ENCODE measurements at places on chromosomes 4 and X.

DNA sequence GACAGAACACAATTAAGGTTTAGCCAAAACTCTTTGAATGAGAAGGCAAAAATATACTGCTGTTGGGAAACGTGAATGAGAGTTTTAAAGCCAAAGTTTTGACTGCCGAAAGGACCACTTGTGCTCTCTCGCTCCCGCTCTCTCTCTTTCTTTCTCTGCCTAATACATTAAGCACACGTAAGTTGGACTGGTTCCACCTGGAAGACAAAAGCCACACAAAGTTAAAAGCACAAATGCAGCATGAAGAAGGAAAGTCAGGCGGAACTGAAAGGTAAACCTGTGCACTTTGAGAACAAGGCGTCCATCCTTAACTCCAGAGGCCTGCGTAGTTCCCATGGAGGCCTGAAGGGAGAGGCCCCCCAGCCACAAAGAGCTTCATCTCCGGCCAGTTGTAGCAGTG lies 1.9 kb downstream of the DCAF12L2 start:
- no peak for DNase-seq

- no peak for DNase-seq
Observed at GRCh38 chr4:31328932-31329331, 608.8 kb downstream of the PCDH7 start.

DNA sequence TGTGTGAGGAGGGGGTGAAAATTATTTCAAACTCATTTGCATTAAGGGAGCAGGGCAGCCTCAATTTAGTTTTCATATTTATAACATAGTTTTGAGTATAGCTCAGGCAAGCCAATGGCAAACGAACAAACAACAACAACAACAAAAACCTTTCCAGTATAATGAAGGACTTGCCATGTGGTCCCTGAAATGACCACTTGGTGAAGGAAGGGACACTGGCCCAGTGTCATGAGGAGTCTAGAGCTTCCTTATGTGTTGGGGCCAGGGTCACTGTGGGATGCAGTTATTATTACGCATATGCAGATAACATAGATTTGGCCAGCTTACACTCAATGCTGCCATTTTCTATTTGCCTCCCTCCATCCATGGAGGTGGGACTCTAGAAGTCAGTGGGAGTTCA lies 23.3 kb downstream of the NKX3-2 start:
- DNase-seq = no peak

- DNase-seq = peak; percentile 29
Observed at GRCh38 chr4:147480891-147481576, at the start of gene EDNRA. Gene EDNRA (plus strand): TSS chr4:147481097. CDS start chr4:147485682, 4,585 bp downstream.

DNA sequence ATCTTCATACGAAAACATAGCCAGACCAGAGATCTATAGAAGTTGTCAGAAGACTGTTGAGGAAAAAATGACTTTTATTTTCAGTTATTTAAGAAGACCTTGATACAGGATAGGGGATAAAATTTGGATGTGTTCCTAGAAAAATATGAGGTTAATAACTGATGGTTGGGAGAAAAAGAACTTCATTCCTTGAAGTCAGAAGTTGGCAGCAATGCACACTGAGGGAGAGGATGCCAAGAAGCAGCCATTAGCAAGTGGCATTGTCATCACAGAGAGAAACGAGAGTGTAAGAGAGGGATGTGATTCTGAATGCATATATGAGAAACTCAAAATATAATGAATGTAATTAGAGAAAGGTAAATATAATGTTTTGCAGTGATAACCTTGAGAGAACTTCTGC lies 382.1 kb upstream of the EPHA5 start:
- no peak for DNase-seq

DNA sequence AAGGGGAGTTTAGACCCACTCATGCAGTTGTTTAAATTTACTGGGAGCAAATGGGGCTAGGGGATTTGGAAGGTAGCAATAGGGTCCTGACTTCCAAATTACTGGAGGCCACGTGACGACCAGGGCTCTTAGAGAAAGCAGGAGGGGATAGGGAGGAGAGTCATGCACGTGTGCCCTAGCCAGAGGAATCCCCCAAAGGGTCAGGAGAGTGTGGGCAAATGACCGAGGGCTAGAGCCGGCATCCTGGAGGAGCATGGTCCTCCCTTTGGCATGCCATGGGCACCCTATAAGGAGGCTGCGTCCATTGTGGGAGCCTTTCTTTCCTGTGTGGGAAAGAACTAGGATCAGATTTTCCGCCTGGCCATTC lies 25.5 kb upstream of the GPC4 start:
- no peak for DNase-seq

DNA sequence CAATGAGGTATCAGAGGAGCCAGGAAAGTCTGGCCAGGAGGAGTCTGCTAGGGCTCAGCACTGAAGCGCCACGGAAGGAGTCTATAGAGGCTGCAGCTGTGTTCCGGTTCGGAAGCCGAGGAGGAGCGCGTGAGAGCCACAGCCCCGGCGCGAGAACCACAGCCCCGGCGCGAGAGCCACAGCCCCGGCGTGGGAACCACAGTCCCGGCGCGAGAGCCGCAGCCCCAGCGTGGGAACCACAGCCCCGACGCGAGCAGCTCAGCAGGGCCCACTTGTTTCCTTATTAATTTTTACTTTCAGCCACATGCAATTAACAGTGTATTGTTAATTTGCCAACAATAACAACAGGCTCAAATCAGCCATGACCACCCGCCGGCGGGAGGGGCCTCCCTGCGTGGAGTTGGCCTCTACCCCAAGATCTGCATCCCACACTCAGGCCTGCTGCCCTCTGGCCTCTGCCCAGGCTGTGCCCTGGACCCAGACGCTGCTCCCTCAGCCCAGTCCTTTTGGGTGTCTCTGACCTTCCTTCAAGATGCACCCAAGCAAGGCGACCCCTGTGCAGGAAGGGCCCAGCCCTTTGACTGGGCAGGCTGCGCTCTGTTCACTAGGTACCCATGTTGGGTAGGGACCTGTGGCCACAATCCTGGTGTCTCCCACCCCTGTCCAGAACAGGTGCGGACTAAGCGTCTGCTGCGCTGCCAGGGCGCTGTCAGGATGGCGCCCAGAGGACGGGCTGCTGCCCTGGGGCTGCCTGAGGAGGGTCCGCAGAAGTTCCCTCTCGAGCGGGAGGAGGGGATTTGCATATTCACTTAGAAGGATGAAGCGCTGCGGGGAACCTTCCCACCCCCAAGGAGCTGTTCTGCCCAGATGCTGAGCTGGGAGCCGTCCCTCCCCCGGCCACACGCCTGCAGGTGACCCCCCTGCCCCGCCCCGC lies 113.8 kb downstream of the ADRA2C start:
- no peak for DNase-seq

DNA sequence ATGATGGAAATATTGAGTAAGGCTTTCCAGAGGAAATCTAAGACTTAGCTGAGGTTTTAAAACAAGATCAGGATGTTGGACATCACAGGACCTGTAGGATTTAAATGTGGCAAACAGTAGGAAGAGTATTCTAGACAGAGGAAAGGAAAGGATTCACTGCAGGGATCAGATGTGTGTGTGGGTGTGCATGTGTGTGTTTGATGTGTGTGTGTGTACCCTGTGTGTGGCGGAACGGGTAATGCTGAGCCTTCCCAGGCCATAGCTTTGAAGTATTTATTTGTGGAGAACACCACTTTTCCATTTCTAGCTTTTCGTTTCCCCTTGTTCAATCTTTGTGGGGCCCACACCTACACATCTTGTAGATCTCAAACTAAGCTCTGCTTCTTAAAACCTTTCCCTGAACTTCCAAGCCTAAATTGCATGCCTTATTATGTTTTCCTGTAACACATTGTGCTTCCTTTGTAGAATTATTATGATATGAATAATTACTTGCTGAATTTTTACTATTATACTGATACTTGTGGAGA lies 6.9 kb downstream of the GUCY1A1 start:
- DNase-seq = no peak

- DNase-seq = no peak
Observed at GRCh38 chr4:120568731-120569130, 353.8 kb downstream of the PRDM5 start.

DNA sequence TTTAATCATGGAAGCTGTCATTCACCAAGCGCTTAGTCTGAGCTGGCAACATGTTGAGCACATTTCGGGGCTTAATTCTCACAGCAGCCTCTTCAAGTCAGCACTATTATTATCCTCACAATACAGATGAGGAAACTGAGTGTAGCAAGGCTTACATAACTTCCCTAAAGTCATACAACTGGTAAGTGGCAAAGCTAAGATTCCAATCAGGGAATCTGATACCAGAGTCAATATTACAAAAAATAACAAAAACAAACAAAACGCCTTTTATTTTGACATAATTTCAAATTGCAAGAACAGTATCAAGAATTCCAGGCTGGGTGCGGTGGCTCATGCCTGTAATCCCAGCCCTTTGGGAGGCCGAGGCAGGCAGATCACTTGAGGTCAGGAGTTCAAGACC lies 120.4 kb upstream of the DUSP21 start:
- no peak for DNase-seq

DNA sequence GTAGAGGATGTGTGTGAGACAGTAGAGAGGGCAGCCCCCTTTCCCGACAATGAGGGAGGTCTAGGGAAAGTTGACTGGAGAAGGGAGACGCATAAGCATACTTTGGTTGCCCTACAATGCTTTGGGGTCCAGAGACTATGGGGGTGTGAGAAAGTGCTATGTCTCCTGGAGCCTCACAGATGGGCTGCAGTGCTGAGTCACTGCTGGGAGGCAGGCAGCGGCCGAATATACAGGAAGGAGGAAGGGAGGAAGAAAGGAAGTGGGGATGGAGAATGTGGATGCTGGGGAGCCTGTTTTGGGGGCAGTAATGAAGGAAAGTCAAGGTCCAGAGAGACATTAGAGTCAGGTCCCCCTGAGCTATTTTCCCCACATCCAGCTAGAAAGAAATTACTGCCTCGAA lies 12.7 kb downstream of the DRP2 start:
- no peak for DNase-seq

GRCh38 chr4:46270986-46271596 lies 118.8 kb downstream of the GABRA2 start:
- peak; percentile 2 for DNase-seq

Data from HTR-8/SVneo (cell line).